Brain pericyte (primary cell): ENCODE measurements at places on chromosomes 6 and 20.

- no peak for DNase-seq
Measured at GRCh38 chr6:137772541-137773250, 94.4 kb upstream of the TNFAIP3 start.

GRCh38 chr6:158150701-158151100 is 17.4 kb downstream of the SERAC1 start:
- no peak for DNase-seq

DNA sequence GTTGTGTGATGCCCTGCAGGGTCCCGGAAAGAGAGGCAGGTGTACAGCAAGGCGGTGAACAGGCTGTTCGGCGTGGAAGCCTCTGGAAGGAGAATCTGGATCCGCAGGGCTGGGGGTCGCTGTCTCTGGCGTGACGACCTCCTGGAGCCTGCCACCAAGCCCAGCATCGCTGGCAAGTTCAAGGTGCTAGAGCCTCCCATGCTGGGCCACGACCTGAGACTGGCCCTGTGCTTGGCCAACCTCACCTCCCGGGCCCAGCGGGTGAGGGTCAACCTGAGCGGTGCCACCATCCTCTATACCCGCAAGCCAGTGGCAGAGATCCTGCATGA is 36.5 kb downstream of the TGM6 start:
- DNase-seq = no peak

- no peak for DNase-seq
Measured at GRCh38 chr6:91079969-91080368, 493.1 kb upstream of the MAP3K7 start.

DNA sequence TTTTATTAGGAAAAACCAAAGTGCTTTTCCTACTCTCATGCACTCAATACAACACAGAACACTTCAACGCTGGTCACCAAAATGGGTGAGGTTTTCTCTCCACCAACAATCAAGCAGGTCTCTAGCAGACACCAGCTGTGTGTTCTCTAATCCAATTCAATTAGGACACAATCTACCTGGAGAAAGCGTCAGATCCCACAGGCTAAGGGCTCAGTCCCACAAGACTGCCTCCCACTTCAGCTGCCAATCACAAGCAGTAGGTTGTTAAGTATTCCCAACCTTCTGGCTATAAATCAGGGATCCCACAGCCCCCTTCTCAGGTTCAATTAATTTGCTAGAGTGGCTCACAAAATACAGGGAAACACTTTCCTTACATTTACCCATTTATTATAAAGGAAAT is 47.7 kb downstream of the STMND1 start:
- no peak for DNase-seq

- DNase-seq = no peak
Measured at GRCh38 chr20:47876311-47877088, 91.2 kb upstream of the SULF2 start.

- no peak for DNase-seq
Measured at GRCh38 chr20:52416953-52417352, 225.4 kb upstream of the ZFP64 start.

DNA sequence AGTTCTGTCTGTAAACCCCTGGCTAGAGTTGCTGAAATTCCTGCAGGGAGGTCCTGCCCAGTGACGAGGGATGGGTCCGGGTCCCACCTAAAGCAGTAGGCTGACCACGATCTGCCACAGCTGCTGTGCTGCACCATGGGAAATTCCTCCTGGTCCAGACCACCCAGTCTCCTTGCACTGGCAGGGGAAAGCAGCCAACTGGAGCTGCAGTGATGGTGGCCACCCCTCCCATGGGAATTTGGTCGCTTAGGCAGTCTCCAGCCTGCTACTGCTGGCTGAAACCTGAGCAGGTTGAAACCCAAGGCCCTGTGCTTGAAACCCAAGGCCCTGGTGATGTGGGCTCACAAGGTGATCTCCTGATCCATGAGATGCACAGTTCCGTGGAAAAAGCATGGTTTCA is 23.9 kb upstream of the MOXD1 start:
- DNase-seq = no peak

GRCh38 chr6:157066781-157067491 is 256.4 kb downstream of the TMEM242 start:
- DNase-seq = no peak

GRCh38 chr6:144231721-144232120 is 53.4 kb upstream of the UTRN start:
- no peak for DNase-seq

DNA sequence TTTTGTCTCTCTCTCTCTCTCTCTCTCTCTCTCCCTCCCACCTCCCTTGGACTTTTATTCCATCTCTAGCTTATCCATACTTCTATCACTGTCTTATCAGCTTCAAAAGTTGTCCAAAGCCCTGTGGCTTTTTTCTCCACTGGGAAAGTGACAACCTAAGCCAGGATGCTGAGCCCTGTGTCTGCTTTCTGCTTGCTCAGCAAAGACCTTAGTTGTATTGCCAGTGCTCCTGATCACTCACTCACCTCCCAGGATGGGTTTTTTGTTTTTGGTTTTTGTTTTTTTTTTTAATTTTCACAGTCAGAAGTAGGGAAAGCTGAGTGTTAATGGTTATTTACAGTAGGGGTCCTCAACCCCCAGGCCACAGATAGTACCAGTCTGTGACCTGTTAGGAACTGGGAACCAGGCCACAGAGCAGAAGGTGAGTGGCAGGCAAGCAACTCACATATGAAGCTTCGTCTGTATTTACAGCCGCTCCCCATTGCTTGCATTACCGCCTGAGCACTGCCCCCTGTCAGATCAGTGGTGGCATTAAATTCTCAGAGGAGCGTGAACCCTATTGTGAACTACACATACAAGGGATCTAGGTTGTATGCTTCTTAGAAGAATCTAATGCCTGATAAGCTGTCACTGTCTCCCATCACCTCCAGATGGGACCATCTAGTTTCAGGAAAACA is 125.0 kb upstream of the ID4 start:
- no peak for DNase-seq

- no peak for DNase-seq
Measured at GRCh38 chr6:7112741-7113313, 5.1 kb downstream of the RREB1 start.

DNA sequence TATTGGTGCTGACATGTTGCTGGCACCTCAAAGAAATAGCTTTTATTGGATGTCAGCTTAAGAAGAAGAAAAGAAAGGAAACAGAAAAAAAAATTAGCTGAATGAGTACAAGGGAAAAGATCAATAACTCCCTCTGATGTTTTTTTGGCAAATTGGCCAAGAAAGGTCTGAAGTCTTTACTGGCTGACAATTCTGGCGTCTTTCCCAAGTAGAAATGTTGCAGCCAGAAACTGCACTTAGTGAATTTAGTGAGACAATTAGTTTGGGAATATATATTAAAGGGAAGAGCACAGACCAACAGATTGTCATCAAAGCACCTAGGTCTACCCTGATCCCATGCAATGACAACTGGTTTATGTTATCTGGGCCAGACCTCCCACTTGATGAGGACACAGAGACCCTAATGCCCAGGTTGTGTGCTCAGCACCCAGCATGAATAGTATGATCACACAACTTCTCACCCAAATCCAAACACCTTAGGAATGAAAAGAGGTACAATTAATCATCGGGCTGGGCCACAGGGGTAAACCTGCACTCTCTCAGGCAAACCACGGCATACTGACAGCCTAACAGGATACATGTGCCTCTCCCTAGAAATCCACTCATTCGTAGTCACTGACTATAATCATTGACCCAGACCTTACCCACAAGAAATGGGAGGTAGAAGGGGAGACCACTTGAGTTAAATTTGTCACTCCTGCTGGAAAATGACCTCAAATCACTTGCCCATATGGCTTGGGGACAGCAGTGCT is 612.3 kb upstream of the ARID1B start:
- no peak for DNase-seq

DNA sequence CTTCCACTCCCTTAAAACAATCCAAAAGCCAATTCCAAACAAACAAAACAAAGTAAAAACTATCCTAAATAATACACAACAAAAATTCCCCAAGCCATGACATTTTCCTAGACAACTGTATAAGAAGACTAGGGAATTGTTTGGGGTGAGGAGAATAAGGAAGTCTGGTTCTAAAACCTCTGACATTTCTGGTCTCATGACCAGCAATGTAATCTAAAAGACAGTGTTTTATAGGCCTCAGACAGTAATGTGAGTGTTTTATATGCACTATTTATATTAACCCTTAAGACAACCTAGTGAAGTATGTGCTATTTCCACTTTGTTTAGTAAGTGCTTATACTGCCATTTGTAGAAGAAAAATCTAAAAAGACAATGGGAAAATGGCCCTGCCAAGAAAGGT is 13.0 kb upstream of the RCAN2 start:
- no peak for DNase-seq

- no peak for DNase-seq
Measured at GRCh38 chr20:37233548-37234253, 27.9 kb downstream of the GHRH start.

GRCh38 chr20:46501961-46502360 is 11.4 kb downstream of the ZNF334 start:
- no peak for DNase-seq

DNA sequence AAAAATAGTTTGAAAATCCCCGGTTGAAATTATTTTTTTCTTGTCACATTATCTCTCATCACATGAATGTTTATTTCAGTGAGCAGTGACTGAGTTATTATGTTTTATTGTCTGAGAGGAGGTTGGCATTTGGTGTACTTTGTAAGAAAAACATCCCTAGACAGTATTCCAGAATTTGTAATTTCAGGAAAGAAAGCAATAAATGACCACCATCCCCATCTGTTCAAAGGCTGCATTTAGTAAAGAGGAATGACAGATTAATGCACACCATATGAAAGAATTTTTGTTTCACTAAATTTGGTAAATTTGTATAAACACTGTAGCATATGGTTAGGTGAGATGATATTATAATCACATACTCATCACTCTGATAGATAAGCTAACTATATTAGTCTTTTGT is 57.1 kb upstream of the FUT9 start:
- DNase-seq = no peak

DNA sequence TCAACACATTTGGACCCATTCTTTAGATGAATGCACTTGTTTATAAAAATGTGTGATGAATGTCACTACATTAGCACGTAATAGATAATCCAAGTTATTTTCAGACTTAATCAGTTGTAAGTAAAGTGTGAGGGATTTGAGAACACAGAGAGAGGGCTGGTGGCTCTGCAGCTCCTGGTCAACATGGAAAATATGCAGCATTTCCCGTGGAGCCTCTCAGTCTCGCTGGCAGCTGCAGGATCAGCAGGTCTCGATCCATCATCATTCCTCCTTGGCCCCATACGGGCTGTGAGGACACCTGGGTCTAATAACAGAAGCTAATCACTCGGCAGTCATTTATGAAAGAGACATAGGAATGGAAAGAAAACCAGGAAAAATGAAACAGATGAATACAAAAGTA is 390.2 kb downstream of the PRKN start:
- DNase-seq = no peak

DNA sequence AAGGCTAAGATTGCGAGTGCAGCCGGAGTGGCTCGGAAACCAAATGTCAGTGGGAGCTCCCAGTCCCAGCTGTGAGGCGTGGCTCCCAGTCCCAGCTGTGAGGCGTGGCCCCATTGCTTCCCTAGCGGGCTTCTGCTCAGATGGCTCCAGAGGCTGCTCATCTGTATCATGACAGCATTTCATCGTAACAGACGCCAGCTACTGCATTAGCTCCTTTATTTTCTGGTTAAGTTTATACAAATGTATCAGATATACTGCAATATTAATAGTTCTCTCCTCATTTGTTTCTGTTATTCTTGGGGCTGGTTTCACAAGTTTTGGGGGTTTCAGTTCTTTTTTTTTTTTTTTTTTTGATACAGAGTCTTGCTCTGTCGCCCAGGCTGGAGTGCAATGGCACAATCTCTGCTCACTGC is 34.7 kb upstream of the TBXT start:
- no peak for DNase-seq

GRCh38 chr6:75609639-75610590 is 8.2 kb downstream of the SENP6 start:
- DNase-seq = no peak

DNA sequence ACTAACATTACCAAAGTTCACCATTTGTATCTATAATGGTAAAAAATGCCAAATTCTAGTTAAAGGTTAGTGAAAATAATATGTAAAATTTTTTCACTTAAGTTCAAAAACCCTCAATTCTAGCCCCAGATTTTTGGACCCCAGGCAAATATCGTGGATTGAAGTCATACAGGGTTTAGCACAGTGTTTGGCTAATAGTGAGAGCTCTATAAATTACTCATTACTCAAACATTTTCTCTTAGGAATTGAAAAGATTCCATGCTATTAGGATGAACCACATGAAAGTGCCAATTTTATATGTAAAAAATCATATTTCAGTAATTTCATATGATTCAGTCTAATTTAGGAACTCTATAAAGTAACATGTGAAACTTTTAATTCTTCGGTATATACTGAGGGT is 170.3 kb upstream of the PREP start:
- no peak for DNase-seq
